ENCODE measurements at places on chromosomes 16 and 17.

DNA sequence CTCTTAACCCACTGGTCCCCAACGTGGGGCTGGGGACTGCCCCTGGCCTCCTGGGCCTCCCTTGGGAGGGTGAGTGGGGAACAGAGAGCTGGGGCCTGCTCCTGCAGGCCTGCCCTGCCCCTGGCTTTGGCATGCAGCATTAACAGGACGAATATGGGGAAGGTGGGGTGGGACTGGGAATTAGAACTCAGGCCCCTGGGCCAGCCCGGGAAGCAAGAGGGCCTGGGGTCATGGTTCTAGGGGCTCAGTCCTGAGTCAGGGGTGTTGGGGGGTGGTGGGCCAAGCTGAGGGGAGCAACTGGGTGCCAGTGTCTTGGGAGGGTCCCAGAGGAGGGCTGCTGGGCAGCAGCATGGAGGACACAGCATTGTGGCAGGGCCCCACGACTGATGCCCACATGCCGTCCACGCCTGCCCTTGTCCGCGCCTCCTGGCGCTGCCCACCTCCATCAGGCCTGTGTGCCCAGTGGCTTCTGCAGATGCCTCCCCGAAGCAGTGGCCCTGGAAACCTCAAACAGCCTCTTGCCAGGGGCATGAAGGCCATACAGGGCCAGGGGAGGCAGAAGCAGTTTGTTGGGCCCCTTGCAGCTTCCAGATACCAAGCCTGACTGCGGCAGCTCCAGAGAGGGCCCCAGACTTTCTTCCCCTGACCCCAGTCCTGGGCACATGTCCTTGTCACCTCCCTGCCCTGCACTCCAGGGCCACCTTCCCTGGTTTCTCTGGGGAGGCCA lies 4.8 kb downstream of the MAP2K3 start:
- DNase-seq = no peak

DNA sequence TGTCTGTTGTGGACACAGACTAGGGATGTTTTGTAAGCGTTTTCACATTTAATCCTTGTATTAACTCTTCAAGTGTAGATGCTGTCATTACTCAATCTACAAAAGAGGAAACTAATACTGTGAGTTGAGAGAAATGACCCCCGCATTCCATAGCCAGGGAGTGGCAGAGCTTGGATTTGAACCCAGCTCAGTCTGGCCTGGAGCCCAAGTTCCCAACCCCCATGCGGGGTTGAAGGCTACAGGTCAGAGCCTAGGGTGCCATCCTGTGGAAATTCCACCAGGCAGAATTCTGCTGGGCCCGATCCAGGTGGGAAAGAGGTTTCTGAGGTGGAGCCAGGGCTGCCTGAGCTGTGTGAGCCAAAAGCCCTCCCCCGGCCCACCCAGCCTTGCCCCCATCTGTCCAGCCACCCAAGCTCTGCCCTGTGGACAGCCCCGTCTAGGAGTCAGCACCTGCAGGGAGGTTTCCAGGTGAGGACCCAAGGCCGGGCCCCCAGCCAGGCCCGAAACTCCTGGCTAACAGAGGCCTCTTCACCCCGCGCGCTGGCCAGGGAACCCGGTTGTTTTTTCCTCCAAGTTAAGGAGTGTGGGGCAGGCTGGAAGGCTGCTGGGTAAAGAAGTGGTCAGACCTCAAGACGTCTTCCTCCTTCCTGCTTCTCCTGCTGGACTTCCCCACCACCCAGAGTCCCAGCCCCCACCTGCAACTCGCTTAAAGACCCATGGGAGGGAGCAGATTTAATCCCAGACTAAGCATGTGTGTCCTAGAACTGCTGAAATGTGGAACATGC lies 5.7 kb downstream of the MMP15 start:
- DNase-seq = no peak

DNA sequence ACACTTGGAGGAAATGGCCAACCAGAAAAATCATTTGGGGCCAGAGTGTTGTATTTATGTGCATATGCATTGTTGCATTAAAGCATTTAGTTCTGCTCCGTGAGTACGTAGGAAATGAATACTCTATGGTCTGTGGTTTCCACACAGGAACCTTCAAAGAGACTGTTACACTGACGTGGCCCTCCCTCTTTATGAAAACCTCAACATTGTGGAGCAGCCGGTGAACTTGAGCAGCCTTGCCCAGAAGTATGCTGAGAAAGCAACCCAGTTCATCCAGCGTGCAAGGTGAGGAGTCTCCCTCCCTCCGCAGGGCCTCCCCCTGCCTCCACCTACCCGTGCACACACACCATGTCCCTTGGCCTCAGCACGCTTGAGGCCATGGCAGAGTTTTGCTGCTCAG lies 65.2 kb downstream of the ARSG start:
- peak; percentile 71 for DNase-seq

DNA sequence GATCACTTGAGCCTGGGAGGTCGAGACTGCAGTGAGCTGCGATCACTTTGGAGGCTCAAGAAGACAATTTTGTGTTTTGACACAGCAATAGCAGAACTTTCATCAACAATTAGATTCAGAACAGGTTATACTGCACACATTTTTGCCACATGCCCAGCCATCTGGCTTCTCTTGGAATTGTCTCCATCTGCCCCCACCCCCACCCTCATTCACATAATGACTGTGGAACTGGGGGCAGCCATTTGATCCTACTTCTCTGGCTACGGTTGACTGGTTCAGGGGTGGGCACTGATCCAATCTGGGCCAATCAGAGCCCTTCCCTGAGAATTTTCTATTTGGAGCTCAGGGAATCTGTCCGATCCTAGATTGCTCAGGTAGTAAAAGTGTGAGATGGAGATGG lies 14.0 kb downstream of the TMEM92 start:
- no peak for DNase-seq

- no peak for DNase-seq
Measured at GRCh38 chr16:66428682-66429251, 1.7 kb downstream of the BEAN1 start.

- no peak for DNase-seq
Measured at GRCh38 chr16:9850817-9851216, 331.4 kb downstream of the GRIN2A start.

- DNase-seq = no peak
Measured at GRCh38 chr16:89317729-89318429, 100.4 kb downstream of the ZNF778 start.

GRCh38 chr17:66769911-66770310 lies 65.0 kb upstream of the CACNG5 start:
- no peak for DNase-seq

- DNase-seq = peak; percentile 8
Measured at GRCh38 chr17:42750739-42751344, 6.0 kb upstream of the EZH1 start.

- no peak for DNase-seq
Measured at GRCh38 chr17:14405189-14405588, 104.3 kb downstream of the HS3ST3B1 start.

GRCh38 chr17:77036136-77036840 lies 104.5 kb upstream of the SEC14L1 start:
- no peak for DNase-seq

GRCh38 chr17:45573924-45574770 lies 83.6 kb upstream of the PLEKHM1 start:
- DNase-seq = no peak

- DNase-seq = no peak
Measured at GRCh38 chr17:81867991-81868673, 3.0 kb downstream of the ARHGDIA start.

Measured in GF-D8 (cell line).